SJCRH30 (cell line): ENCODE measurements at places on chromosomes 4 and X. TPM values are rescaled to one million over a fixed set of nuclear protein-coding genes. Genes with fewer than 3 reads are reported as not detected.

DNA sequence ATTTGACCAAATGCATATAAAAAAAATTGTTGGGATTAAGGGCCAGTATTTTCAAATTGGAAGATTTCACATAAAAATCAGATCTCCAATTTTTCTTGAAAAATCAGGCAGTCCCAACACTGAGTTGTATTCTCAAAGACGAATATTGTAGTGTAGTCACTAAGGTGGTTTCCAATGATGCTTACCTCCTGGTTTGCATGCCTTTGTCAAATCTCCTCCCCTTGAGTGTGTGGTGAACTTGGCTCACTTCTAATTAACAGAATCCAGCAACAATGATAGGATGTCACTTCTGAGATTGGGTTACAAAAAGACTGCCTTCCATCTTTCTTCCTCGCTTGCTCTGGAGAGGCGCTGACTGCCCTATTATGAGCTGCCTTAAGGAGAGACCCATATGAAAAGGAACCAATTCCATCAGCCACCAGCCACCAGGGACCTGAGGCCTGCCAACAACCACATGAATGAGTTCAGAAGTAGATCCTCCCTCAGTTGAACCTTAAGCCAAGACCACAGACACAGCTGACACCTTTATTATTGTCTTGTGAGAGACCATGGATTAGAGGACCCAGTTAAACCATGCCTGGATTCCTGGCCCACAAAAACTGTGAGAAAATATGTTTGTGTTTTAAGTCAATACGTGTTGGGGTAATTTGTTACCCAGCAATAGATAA lies 31.2 kb upstream of the TSPAN5 start:
- H3K36me3 ChIP-seq: no peaks in the 10 kb centered on the region
- H3K4me3 ChIP-seq: no peak overlapping the region
- no peak for DNase-seq
- no peaks in the 10 kb centered on the region for H3K27me3 ChIP-seq

OTUD6A gene
- total RNA-seq: not detected in 2 replicates

GRCh38 chr4:25923745-25924144 lies 9.7 kb downstream of the SMIM20 start:
- H3K27me3 ChIP-seq: no peaks in the 10 kb centered on the region
- H3K4me1 ChIP-seq: no peaks in the 10 kb centered on the region
- DNase-seq: no peak
- no peak overlapping the region for H3K27ac ChIP-seq

GRCh38 chrX:4397471-4397870 lies 684.0 kb upstream of the PRKX start:
- DNase-seq: no peak
- H3K36me3 ChIP-seq: no peaks in the 10 kb centered on the region
- no peak overlapping the region for H3K27ac ChIP-seq
- H3K27me3 ChIP-seq: no peaks in the 10 kb centered on the region
- H3K4me3 ChIP-seq: no peak overlapping the region

DNA sequence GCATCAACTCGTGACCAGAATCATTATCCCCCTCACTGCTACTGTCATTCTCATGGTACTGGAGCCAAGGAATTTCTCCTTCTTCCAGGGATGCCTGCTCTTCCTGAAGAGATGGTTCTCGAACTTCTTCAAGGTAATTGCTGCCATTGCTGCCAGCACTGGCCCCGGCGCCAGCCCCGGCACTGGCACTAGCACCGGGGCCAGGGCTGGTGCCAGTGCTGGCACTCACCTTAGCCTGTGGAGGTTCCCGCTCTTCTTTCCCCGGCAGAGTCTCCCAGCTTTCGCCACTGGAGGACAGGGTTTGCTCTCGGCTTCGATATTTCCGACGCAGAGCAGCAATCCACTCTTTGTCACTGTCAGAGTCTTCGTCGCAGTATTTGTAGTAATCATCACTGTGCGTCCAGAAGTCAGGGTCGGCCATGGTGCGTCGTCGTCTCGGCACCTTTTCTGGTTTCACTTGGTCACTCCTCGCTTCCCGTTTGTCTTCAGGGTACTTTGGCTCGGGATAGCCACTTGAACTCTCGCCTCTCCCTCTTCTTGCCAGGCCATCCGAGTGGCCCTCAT lies 3.4 kb downstream of the PJA1 start:
- H3K4me1 ChIP-seq: peaks cover 10% of the 10 kb centered on the region; the same call in 1 of the 2 replicates
- no peak overlapping the region for H3K4me3 ChIP-seq
- no peaks in the 10 kb centered on the region for H3K27me3 ChIP-seq
- H3K36me3 ChIP-seq: peaks cover 13% of the 10 kb centered on the region
